Stimulated activated CD8-positive, alpha-beta memory T cell treated with anti-CD3 and anti-CD28 coated beads, Interleukin-15, amount 100 ng/mL, for 24 hours (primary cell): ENCODE measurements at places on chromosomes 3 and 15.

GRCh38 chr3:176611703-176612102 lies 585.6 kb downstream of the TBL1XR1 start:
- DNase-seq: no peak

- DNase-seq: no peak
Observed at GRCh38 chr3:108036984-108037741, 53.7 kb downstream of the CD47 start.

- no peak for DNase-seq
Observed at GRCh38 chr15:56180851-56181250, 62.8 kb downstream of the RFX7 start.

DNA sequence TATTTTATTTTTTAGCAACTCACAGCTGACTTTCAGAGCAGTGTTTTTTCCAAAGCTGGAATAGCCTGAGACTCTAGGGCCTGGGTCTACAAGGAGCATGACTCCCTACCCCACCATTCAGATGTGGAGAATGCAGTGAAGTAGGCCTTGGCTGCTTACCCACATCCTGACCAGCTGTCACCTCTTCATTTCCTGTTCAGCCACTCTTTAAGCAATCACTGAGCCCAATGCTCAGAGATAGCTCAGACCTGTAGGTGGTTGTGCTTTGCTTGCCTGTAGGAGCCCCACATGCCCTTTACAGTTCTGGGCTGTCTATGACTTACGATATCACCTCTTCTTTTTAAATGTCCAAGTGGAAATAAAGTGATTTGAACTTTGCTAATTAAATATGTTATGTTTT lies 148.1 kb downstream of the NEK11 start:
- DNase-seq: no peak

- DNase-seq: no peak
Observed at GRCh38 chr15:29913528-29914135, 91.4 kb upstream of the TJP1 start.

- no peak for DNase-seq
Observed at GRCh38 chr15:101599091-101599490, 53.1 kb downstream of the TM2D3 start.

- no peak for DNase-seq
Observed at GRCh38 chr15:30921106-30921505, 17.4 kb downstream of the FAN1 start.

GRCh38 chr3:15108869-15109268 lies 9.9 kb upstream of the RBSN start:
- DNase-seq: no peak

DNA sequence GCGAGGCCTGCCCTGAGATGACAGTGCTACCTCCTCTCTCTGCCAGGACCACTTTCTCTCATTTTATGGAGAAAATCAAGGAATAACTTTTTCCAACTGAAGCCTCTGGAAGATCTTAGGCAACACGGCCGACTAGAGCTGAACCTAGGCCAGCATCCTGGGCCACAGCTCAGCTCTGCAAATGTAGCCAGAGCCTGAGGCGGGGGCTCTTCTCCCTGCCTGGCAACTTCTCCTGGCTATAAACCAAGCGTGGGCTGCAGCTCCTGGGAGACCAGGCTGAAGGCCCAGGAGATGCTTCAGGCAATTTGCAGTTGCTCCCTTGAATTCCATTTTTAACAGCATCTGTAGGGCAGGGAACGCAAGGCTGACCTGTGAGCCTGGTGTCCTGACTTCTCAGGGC lies 74.9 kb downstream of the CEMIP start:
- DNase-seq: no peak
